CD8-positive, alpha-beta memory T cell (primary cell): ENCODE measurements at places on chromosomes 1 and 21.

GRCh38 chr1:202752774-202753173 is 42.5 kb upstream of the SYT2 start:
- DNase-seq, result no peak

DNA sequence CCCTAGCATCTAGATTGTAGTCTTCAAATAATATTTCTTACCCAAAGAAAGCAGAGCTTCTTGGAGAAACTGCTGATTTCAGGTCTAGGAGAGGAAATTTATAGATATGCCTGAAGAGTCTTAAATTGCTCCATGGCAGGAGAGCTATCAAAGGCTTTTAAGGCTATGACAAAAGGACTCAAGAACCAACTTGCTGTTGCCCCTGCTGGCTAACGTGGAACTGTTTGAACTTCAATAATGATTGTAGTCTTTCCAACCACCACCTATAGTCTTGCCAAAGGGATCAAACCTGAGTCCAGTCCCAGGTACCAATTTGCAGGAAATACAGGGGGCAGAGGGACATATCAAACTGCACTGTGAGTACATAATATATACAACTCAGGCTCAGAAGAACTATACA is 336.2 kb upstream of the ESRRG start:
- no peak for DNase-seq

- DNase-seq, result no peak
These were observed 42.0 kb downstream of the COLGALT2 start for GRCh38 chr1:183995322-183996039.

GRCh38 chr1:34688006-34688741 is 66.7 kb upstream of the GJB5 start:
- no peak for DNase-seq

DNA sequence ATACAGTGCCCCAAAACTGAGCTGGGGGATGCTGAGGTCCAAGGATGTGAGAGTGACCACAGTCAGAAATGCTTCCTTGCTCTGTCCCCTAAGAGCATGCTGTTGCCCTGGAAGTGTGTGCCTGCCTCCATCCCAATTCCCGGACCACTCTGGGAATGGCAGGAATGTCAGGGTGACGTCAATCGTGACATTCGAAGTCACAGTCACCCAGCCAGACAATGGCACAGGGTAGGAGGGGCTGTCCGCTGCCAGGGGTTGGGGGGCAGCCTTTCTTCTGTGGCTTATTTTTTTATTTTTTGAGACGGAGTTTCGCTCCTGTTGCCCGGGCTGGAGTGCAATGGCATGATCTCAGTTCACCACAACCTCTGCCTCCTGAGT is 22.3 kb downstream of the MEF2D start:
- DNase-seq, result no peak

DNA sequence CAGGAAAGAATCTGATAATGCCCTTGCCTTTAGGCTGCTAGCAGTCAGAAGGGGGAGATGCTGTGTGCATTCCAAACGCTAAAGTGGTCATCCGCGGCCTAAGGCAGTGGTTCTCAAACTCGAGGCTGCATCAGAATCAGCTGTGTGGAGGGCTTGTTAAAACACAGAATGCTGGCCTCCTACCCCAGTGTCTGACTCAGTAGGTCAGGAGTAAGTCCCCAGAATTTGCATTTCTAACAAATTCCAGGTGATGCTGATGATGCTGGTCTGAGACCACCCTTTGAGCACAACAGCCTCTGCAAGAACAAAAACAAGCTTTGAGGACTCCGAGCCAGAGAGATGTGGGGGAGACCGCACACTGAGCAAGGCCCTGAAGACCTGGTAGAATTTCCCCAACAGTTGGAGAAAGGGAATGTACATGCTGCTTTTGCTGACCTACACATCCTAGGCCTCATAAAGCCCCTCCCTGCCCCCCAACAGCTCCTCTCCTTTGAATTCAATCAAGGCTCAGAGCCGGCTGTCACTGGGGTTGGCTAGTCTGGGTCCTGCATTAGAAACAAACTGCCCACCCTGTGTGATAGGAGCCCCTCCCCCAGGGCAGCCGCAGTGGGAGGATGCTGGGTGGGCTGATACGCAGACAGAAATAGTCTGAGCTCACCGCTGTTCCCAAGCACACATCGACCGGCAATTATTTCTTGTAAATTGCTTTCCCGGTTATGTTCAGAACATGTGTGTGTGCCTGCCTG is 27.1 kb downstream of the SHISAL2A start:
- DNase-seq, result no peak

DNA sequence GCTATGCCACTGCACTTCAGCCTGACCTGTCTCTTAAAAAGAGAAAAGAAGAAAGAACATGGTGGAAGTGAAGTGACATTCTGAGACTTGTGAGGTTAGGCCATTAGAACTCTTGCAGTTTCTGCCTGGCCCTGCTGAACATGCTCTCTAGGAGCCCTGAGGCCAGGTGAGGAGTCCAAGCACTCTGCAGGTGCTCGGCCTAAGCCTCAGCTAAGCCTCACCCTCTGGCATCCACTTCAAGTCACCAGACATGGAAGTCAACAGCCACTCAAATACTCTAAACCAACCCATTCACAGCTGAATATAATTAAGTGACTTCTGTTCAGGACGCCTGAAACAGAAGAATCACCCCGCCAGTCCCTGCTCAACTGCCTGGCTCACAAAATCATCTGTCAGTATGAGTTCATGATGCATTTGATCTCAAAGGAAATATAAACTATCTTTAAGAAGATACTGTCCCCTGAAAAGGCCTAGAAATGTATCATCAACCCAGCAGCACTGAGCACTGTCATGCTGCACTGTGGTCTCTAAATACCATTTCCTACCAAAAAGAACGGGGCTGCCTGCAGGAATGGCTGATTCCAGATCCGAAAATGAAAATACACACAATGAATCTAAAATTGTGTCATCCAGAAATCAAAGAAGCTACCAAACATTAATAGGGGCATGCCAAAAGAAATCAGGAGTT is 118.8 kb downstream of the PSMG1 start:
- DNase-seq, result no peak

DNA sequence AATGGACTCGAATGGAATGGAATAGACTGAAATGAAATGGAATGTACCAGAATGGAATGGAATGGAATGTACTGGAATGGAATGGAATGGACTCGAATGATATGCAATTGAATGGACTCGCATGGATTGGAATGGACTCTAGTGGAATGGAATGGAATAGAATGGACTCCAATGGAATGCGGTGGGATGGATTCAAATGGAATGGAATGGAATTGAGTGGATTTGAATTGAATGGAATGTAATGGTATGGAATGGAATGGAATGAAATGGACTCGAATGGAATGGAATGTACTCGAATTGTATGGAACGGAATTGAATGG is 99.6 kb upstream of the FBXO28 start:
- DNase-seq, result no peak

DNA sequence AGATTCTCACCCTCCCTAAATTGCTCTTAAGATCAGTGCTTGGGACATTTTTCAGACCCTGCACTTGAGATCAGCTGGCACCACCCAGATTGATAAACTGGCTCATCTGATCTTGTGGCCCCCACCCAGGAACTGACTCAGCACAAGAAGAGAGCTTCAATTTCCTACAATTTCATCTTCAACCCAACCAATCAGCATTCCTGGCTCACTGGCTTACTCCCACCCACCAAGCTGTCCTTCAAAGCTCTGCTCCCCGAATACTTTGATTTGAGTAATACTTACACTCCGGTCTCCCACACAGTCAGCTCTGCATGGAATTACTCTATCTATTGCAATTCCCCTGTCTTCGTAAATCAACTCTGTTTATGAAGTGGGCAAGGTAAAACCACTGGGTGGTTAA is 461.9 kb upstream of the RGS18 start:
- no peak for DNase-seq

DNA sequence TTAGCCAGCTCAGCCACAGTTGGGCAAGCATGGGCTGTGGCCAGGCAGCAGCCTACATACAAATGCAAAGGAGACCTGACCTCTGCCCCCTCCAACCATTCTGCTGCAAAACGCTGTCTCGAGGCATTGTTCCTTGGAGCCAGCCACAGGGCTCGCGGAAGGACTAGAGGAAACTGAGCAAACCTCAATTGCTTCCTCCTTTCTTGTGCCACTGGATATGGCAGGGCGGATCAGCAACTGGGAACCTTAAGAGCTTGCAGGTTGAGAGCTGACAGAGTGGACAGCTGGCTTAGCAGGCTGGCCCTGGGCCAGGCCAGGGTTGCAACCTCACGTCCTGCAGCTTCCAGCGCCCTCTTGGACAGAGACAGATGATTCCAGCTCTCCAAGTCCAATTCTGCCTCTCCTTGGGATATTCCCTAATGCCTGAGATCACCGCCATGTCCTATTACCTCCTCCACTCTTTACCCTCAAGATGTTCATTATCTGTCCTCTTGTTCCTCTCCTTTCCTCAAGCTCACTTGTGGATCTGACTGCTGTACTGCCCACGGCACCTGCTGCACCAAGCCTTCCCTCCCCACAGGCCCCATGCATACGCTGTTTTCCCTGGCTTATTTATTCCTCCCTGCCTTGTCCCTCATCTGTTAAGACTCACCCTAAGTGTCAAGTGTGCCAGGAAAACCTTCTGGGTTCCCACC is 67.5 kb downstream of the SDC3 start:
- no peak for DNase-seq

- DNase-seq, result no peak
These were observed 8.2 kb upstream of the C1orf141 start for GRCh38 chr1:67142931-67143330.

DNA sequence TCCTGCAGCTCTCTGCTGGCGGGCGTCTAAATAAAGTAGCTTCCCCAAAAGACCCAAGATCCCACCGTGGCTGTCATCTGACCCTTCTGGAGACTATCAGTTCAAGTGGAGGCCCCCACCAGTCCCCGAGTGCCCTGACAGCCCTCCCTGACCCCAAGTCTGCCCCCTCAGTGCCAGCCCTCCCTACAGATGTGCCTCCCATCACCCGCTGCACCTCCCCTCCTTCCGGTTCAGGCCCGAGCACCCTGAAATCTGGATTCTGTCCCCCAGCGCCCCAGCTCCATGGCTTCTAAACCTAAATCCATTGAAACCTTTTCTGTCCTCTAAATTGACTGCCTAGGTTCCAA is 595 bp downstream of the IL10RB start:
- DNase-seq, result peak; percentile 35

DNA sequence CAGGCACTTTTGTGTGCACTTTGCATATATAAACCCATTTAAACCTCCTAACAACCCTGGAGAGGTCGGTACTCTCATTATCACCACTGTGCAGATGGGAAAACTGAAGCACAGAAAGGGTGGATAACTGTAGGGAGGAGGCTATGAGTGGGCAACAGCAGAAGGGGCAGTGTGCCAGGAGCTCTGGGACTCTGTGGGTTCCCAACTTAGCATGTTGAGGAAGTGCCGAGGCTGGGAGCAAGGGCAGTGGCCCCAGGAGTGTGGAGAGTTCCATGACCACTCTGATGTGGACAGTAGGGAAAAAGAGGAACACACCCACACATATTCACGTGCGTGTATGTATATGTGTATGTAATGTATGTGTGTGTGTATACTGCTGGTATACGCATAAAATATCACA is 25.7 kb upstream of the KCNC4 start:
- no peak for DNase-seq

DNA sequence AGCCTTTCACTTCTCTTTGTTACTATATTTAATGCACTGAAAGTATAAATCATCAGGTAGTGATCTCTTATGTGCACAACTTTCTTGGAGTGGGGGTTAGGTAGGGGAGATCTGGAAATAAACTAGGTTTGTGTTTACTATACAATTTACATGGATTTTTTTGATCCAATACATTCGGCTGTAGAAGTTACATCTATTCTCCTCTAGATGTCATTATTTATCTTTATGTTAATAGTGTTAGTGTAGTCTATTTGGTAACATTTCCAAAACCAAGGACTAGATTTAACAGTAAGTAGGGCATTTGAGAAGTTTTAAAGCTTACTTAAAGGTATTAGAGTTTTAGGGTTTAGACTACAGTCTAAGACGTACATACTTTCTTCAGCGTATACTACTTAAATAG is 5.4 kb downstream of the VPS45 start:
- DNase-seq, result peak; percentile 38

GRCh38 chr1:102970496-102971078 is 137.7 kb downstream of the COL11A1 start:
- no peak for DNase-seq

DNA sequence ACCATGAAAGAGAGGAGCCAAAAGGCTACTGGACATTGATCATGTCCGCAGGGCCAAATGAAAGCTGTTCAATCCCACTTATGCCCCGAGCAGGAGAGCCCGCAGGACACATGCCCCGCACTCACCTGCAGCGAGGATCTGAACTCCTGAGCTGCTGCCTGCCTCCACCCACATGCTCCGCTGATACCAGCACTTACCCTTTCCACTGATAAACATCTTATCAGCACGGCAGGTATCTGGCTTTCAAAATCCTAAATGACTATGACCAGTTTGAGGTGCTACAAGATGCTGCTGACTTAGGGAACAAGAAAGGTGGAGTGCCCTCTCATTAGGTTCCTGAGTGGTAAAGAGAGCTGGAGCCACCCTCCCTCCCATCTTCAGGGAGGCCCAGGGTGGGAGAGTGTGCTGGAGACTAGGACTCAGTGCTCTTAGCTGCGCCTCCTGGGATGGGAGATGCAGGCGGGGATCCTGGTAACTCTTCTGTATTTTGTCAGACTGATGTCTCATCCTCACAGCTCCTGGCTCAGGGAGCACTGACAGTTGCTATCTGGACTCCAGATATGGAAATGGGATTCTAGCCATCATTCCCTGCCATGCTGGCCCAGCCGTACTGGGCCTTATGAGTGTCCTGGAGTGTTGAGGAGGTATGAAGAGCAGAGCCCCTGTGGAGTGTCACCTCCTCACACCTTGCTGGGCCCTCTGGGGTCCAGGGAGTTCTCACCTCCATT is 86.4 kb upstream of the F3 start:
- no peak for DNase-seq

DNA sequence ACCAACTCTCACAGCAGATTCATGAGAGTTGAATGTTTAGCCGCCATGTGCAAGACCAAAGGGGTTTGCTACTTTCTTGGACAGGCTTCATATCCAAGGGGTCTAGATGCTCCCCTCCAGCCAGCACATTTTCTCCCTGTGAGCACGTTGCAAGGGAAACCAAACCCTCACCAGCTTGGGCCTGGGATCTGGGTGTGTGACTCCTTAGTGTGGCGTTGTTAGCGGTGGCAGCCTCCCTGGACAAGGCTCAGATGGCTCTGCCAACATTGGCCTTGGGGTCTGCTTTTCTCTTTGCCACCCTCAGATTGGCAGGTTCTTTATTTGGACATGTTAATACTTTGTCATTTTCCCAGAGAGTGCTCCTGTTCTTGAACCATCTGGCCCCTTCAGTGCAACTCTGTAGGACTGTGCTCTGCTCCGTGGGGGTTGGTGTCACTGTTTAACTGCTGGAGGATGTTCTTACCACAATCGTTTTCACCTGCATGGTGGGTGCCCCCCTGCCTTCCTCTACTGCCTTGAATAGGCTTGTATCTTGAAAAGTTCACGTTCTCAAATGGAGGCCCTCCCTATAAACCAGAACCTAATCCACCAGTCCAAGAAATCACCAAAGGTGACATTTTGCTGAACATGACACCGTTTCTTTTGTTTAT is 13.4 kb downstream of the ABCG1 start:
- no peak for DNase-seq

- DNase-seq, result peak; percentile 34
These were observed 37.2 kb downstream of the LRRC8C start for GRCh38 chr1:89670163-89670562.
